NAMALWA (cell line): ENCODE measurements at places on chromosomes 16 and 17.

GRCh38 chr16:16928532-16929109, 542.1 kb downstream of the XYLT1 start:
- DNase-seq = no peak

GRCh38 chr17:20280051-20280450, 187.3 kb downstream of the LGALS9B start:
- no peak for DNase-seq

GRCh38 chr16:17369421-17370222, 101.1 kb downstream of the XYLT1 start:
- peak; percentile 83 for DNase-seq

- DNase-seq = no peak
These were observed 59.6 kb downstream of the MAP2K6 start for GRCh38 chr17:69473841-69474831.

DNA sequence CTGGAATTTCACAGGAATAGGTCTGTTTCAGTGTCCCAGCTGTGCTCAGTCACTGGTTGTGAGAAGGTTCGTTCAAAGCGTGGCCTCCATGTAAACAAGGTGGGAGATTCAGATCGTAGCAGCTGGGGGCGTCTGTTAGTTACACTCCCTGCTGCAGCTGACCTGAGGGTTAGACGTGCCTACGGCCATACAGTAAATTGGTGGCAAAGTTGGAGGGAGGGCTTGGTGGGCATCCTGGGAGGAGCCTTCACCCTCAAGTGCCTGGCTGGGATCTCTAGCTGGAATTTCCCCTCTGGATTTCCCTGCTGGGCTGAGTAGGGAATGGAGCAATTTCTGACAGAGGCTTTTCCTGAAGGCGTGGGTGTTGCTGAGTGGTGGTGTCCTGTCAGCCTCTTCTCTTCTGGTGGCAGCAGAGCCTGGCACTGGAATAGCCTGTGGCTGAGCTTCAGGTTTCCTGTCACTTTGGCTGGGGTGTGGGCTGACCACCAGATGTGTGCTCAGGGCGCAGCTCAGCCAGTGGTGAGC, 6.4 kb downstream of the FCSK start:
- no peak for DNase-seq
